Sigmoid colon (tissue), 7 donors: ENCODE measurements at places on chromosomes 13 and 19. TPM values are rescaled to one million over a fixed set of nuclear protein-coding genes. Genes with fewer than 3 reads are reported as not detected.

Gene ZNF675
- polyA plus RNA-seq, result 10.8 TPM

Gene SIGLEC10
- 1.8 TPM for polyA plus RNA-seq

Gene S1PR5
- polyA plus RNA-seq, result not detected

Gene ZNF302
- polyA plus RNA-seq, result 7.4 TPM

Gene SPRED3
- 0.47 TPM for polyA plus RNA-seq

Gene ZNF579
- polyA plus RNA-seq, result 0.69 TPM

Gene QPCTL
- polyA plus RNA-seq, result 7.6 TPM

Gene MEIOSIN
- polyA plus RNA-seq, result not detected

Gene ZNF700
- polyA plus RNA-seq, result 4.8 TPM

Gene TNNI3
- 45.5 TPM for polyA plus RNA-seq

Gene GDF15
- 79.7 TPM for polyA plus RNA-seq

Gene SEMA6B
- polyA plus RNA-seq, result 4.7 TPM

Gene OR7A5
- polyA plus RNA-seq, result not detected

Gene DLL3
- polyA plus RNA-seq, result 0.17 TPM

Gene ZNF844
- 2.4 TPM for polyA plus RNA-seq

Gene ZNF554
- 2.5 TPM for polyA plus RNA-seq

Gene ELSPBP1
- polyA plus RNA-seq, result not detected

Gene KLK10
- polyA plus RNA-seq, result 0.69 TPM

Gene MEX3D
- 4.8 TPM for polyA plus RNA-seq

Gene HIPK4
- not detected for polyA plus RNA-seq

Gene KLK3
- 3.0 TPM for polyA plus RNA-seq

Gene ERICH4
- not detected for polyA plus RNA-seq

Gene XRCC1
- 19.9 TPM for polyA plus RNA-seq

Gene TSPAN16
- polyA plus RNA-seq, result not detected

Gene PSG4
- polyA plus RNA-seq, result not detected

Gene CLDN10
- not detected for polyA plus RNA-seq

Gene GARIN5A
- not detected for polyA plus RNA-seq

Gene PLD3
- 121 TPM for polyA plus RNA-seq

Gene APC2
- polyA plus RNA-seq, result not detected

Gene PRODH2
- polyA plus RNA-seq, result not detected

Gene SLC5A5
- polyA plus RNA-seq, result 0.60 TPM

Gene ARHGEF7
- 8.4 TPM for polyA plus RNA-seq

Gene TGFBR3L
- polyA plus RNA-seq, result not detected

Gene ZNF28
- polyA plus RNA-seq, result 6.7 TPM

Gene CLDND2
- 3.6 TPM for polyA plus RNA-seq

Gene ZNF30
- polyA plus RNA-seq, result 0.46 TPM

Gene LHB
- not detected for polyA plus RNA-seq

Gene CEBPG
- 84.6 TPM for polyA plus RNA-seq

Gene FLT3LG
- polyA plus RNA-seq, result 18.6 TPM

Gene LIM2
- not detected for polyA plus RNA-seq

Gene CRYL1
- polyA plus RNA-seq, result 183 TPM

Gene NR1H2
- 72.8 TPM for polyA plus RNA-seq

Gene ZNF132
- 1.7 TPM for polyA plus RNA-seq

Gene C1QTNF9
- 0.19 TPM for polyA plus RNA-seq

Gene DAPK3
- 38.4 TPM for polyA plus RNA-seq

Gene SLITRK5
- 0.06 TPM for polyA plus RNA-seq

Gene ZNF439
- polyA plus RNA-seq, result 2.4 TPM

Gene ZNF8
- 2.0 TPM for polyA plus RNA-seq

Gene EBPL
- polyA plus RNA-seq, result 35.4 TPM

Gene MYO1F
- polyA plus RNA-seq, result 19.4 TPM
